Hematopoietic multipotent progenitor cell treated with erythropoietin and hydrocortisone succinate and interleukin-3 and kit ligand, for 4 days (in vitro differentiated cells): ENCODE measurements at places on chromosomes 11 and 22.

DNA sequence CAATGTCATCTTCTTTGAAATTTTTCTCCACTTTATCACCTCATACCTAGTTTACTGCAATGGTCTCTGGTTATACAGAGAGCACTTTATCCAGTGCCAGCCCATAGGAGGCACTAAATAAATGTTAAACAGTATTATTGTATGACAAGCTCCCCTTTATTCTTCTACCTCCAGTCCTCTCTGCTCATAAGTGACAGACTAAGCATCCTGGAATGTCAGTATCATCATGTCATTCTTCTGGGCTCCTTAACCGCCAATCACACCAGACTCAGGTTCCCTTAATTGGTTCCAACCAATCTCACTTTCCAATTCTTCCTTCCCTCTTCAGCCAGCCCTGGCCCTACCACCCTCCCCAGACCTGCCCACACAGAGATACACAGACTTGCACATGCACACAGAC lies 93.1 kb downstream of the RPL27A start:
- DNase-seq = no peak

DNA sequence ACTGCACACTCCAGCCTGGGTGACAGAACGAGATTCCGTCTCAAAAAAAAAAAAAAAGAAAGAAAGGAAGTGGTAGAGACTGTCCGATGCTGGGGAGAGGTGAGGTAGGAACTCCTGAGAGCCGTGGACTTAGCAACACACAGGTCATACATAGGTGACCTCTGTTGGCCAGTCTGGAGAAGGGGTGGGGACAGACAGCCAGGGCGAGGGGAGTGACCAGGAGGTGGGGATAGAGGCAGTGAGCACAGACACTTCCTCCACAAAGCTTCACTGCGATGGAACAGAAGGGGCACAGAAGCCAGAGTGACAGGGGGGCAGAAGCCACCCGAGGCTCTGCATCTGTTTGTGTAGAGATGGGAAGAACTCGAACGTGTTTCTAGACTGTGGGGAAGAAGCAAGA lies 47.1 kb downstream of the MYH9 start:
- DNase-seq = no peak

- DNase-seq = peak; percentile 44
Observed at GRCh38 chr11:13487661-13488030, 8.2 kb downstream of the PTH start.

DNA sequence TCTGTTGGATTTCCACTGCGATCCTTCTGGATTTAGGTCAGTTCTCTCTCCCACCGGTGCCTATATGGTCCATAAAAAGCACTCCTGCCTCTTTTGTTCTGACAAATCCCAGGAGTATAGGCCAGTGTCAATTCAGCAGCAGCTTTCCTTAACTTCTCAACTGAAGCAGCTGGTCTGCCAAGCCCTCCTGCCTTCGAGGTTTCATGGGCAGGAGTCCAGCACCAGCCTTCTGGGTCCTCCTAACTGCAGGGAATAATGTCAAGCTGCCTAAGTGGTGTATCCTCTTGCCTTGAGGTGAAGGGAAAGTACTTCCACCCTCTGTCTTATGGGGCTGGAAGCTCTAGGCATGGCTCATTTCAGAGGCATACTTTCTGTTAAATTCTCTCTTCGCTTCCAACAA lies 149.4 kb upstream of the NCAM1 start:
- DNase-seq = no peak

DNA sequence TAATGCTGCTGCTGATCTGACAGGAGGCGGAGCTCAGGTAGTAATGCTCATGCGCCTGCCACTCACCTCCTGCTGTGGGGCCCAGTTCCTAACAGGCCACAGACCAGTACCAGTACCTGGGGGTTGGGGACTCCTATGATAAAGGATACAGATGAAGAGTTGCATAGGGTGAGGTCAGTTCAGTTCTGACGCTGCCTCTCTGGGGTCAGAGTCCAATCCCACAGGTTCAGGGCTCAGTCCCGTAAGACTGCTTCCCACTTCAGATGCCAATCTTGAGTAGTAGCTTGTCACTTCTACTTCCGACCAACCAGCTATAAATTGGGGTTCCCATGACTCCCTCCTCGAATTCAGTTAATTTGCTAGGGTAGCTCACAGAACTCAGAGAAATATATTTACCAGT lies 8.6 kb downstream of the ASRGL1 start:
- DNase-seq = no peak

- DNase-seq = peak; percentile 62
Observed at GRCh38 chr11:76850130-76850529, 10.6 kb upstream of the ACER3 start.

GRCh38 chr11:115418626-115419025 lies 85.6 kb downstream of the CADM1 start:
- no peak for DNase-seq
